Aorta (tissue), 5 donors: ENCODE measurements at places on chromosomes 6 and 20. TPM values are rescaled to one million over a fixed set of nuclear protein-coding genes. Genes with fewer than 3 reads are reported as not detected.
A peak's percentile ranks its signal among the peaks of the same experiment; 100 is the strongest.

DNA sequence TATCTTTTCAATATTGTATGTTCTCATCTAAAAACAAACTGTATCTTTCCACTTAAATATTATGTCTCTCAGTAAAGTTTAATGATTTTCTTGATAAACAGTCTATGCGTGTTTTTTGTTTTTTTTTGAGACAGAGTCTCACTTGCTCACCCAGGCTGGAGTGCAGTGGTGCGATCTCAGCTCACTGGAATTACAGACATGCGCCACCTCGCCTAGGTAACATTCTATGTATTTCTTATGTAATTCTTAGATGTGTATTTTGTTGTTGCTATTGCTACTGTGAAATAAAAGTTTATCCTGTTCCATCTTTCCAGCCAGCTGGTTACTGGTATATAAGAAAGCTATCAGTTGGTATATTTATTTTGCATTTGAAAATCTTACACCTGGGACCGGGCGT, 29.4 kb downstream of the ABHD12 start:
- no peaks in the 10 kb centered on the region for H3K27me3 ChIP-seq
- H3K36me3 ChIP-seq, result no peaks in the 10 kb centered on the region

GRCh38 chr20:63518351-63518861, 2.2 kb upstream of the PPDPF start:
- no peaks in the 10 kb centered on the region for H3K36me3 ChIP-seq
- no peak overlapping the region for H3K4me3 ChIP-seq
- DNase-seq, result no peak
- H3K27me3 ChIP-seq, result no peaks in the 10 kb centered on the region
- no peaks in the 10 kb centered on the region for H3K4me1 ChIP-seq

DNA sequence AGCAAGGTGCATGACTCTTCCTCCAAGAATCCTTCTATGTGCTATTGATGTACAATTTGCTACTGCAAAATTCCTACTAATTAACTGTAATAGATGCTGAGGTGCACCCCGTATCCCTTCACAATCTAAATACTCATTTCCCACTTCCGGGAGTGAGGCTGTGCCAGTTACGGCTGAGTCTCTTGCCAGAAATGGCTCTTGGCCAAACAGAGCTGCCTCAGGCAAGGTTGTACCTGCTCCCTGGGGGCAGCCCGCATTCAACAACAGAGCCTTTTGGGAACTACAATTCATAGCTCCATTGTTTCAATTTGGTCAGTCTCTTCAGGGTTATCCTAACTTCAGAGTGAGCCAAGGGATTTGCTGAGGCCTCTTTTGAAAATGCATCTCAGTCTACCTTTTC, 789.8 kb upstream of the MAP3K7 start:
- no peak for DNase-seq
- H3K4me3 ChIP-seq, result no peak overlapping the region
- no peaks in the 10 kb centered on the region for H3K4me1 ChIP-seq
- H3K27me3 ChIP-seq, result no peaks in the 10 kb centered on the region

- H3K36me3 ChIP-seq, result no peaks in the 10 kb centered on the region
- H3K4me3 ChIP-seq, result no peak overlapping the region
- H3K27ac ChIP-seq, result no peak overlapping the region
- H3K4me1 ChIP-seq, result no peaks in the 10 kb centered on the region
Measured at GRCh38 chr6:122839906-122840305, 50.8 kb downstream of the SMPDL3A start.

DNA sequence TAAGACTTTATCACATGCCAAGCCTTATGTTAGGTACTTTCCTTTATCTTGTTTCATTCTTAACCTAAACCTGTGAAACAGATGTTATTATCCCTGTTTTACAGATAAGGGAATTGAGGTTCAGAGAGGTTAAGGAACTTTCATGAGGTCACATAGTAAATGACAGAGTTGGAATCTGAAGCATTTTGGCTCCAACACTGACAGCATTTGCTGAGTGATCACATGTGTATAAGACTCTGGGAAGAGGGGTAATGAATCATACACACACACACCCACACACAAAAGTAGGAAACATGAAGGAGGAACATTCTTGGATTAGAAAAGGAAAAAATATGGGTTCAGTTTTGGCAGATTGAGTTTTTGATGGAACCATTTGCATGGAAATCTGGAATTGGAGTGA, 212.5 kb downstream of the GJA1 start:
- H3K4me3 ChIP-seq, result no peak overlapping the region
- no peaks in the 10 kb centered on the region for H3K4me1 ChIP-seq
- no peak overlapping the region for H3K27ac ChIP-seq
- H3K36me3 ChIP-seq, result no peaks in the 10 kb centered on the region
- H3K27me3 ChIP-seq, result no peaks in the 10 kb centered on the region

RNF217 gene
- 52.6 TPM for total RNA-seq

- peaks cover 5% of the 10 kb centered on the region for H3K4me1 ChIP-seq
- H3K27ac ChIP-seq, result peak overlapping the region; percentile 67
- H3K4me3 ChIP-seq, result no peak overlapping the region
Measured at GRCh38 chr20:36097337-36098151, 57.0 kb upstream of the EPB41L1 start.

DNA sequence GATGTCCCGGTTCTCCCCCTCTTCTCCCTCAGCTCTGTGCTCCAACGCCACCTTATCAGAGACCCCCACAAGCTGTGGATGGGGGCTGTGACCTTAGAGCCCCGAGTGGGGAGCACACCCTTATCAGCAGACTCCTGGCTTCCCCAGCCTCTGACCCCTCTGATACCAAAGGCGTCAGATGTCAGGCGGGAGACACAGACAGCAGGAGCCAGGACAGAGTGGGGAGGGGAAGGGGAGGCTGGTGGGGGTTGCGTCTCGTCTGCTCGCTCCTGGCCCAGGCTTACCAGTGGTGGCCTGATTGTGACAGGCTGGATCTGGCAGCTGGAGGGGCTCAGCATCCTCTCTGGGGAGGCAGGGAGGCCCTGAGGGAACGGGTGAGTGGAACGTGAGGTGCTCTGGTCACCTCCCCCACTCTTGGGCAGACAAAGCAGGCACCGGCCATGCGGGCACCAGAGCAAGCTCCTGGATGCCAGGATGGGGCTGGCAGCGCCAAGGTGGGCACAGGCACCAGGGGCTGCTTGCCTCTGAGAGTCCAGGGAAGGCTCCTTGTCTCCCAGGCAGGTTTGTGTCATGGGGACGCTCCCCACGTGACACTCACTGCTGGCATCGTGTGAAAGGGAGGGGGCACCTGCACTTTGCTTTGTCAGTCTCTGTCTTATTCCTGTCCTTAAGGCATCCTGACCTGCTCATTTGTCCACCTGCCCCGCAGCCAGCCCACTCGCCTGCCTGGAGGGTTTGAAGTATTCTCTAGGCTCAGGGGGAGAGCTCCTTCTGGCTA, 27.8 kb upstream of the GATA5 start:
- no peaks in the 10 kb centered on the region for H3K36me3 ChIP-seq
- no peaks in the 10 kb centered on the region for H3K4me1 ChIP-seq
- H3K27me3 ChIP-seq, result no peaks in the 10 kb centered on the region
- no peak overlapping the region for H3K27ac ChIP-seq

TMEM200A gene
- 8.9 TPM for total RNA-seq

NINL gene
- 16.7 TPM for total RNA-seq

DNA sequence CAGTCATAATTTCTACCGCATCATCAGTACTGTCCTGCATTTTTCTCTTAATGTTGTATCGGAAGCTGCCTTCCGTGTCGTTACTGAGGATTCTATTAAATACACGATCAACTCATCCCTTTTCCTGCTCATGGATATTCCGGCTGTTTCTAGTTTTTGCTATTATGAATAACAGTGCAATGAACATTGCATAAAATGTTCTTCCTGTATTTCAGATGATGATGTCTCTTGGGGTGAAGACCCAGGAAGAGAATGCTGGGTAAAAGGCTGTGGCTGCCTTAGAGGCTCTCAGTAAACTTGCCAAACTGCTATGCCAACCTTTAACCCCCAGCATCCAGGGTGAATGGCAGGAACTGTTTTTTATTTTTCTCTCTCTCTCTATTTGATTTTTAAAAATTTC, 24.1 kb upstream of the EPB41L1 start:
- no peaks in the 10 kb centered on the region for H3K36me3 ChIP-seq
- DNase-seq, result no peak
- no peak overlapping the region for H3K4me3 ChIP-seq
- no peaks in the 10 kb centered on the region for H3K4me1 ChIP-seq
- H3K27ac ChIP-seq, result no peak overlapping the region
- H3K27me3 ChIP-seq, result no peaks in the 10 kb centered on the region

SLC13A3 gene
- total RNA-seq, result 3.7 TPM

- no peak for DNase-seq
- no peaks in the 10 kb centered on the region for H3K4me1 ChIP-seq
- no peak overlapping the region for H3K4me3 ChIP-seq
- no peaks in the 10 kb centered on the region for H3K27me3 ChIP-seq
- no peak overlapping the region for H3K27ac ChIP-seq
Measured at GRCh38 chr6:69841862-69842261, 24.5 kb upstream of the COL19A1 start.

- no peaks in the 10 kb centered on the region for H3K27me3 ChIP-seq
- no peak overlapping the region for H3K4me3 ChIP-seq
- no peaks in the 10 kb centered on the region for H3K36me3 ChIP-seq
- DNase-seq, result no peak
Measured at GRCh38 chr20:35661053-35661452, 3.6 kb downstream of the CPNE1 start.

ESR1 gene
- 4.1 TPM for total RNA-seq

DNA sequence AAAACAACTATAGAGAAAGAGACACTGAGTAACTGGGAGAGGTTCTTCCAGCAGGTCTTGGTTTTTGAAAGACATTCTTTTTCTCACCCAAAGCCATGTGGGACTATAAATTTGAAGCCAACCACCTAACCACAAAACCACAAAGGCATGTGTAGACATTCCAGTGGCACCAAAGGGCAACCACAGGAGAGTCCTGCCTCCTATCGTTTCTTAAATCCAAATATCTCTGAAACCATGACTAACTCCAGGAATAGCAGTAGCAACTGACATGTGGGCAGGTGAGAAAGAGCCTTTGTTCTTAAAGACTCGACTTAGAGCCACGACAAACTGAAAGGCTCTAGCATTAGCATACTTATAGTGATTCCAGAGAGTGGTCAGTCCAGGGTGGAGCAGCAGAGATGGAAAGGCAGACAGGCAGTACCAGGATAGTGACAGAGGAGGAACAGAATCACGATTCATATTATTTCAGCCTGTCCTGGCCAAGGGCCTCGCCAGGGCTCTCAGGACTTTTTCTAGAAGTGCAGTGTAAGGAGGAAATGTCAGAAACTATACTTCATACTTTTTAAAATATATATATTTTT, 9.4 kb upstream of the COL9A1 start:
- no peaks in the 10 kb centered on the region for H3K4me1 ChIP-seq
- H3K27ac ChIP-seq, result no peak overlapping the region
- H3K27me3 ChIP-seq, result no peaks in the 10 kb centered on the region
- DNase-seq, result no peak

DNA sequence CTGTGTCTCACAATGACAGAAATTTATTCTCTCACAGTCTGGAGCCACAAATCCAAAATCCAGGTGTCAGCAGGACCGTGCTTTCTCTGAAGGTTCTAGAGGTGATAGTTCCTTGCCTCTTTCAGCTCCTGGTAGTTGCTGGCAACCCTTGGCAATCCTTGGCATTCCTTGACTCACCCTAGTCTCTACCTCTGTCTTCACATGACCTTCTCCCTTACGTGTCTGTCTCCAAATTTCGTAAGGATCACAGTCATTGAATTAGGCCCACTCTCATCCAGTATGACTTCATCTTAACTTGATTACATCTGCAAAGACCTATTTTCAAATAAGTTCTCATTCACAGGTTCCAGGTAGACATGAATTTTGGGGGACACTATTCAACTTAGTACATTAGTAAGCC, 143.1 kb downstream of the CEP57L1 start:
- no peaks in the 10 kb centered on the region for H3K27me3 ChIP-seq
- peaks cover 1% of the 10 kb centered on the region for H3K4me1 ChIP-seq
- DNase-seq, result no peak
- H3K36me3 ChIP-seq, result no peaks in the 10 kb centered on the region

GLP1R gene
- not detected for total RNA-seq

DNA sequence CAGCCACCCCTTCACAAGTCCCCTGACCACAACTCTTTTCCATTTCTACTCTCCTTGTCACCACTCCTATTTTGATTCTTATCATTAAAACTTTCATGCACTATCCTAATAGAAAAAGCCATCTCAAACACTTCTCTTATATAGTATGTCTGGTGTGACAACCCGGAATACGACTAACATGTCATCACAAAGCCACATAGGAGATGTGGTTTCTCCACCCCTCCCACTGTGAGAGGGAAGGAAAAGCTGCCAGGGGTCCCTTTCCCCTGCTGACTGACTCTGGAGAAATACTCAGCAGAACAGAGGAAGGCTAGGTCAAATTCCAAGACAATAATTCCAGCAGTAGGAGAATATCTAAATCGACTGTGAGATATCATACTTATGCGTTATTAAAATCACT, 193.0 kb upstream of the KCNK16 start:
- no peak overlapping the region for H3K27ac ChIP-seq
- no peak overlapping the region for H3K4me3 ChIP-seq
- no peak for DNase-seq
- H3K27me3 ChIP-seq, result no peaks in the 10 kb centered on the region
- H3K4me1 ChIP-seq, result no peaks in the 10 kb centered on the region
- no peaks in the 10 kb centered on the region for H3K36me3 ChIP-seq

AIG1 gene
- total RNA-seq, result 37.2 TPM

SMOC2 gene
- total RNA-seq, result 203 TPM

GRCh38 chr6:38233161-38233791, 406.5 kb downstream of the BTBD9 start:
- H3K4me3 ChIP-seq, result no peak overlapping the region
- no peaks in the 10 kb centered on the region for H3K36me3 ChIP-seq
- no peaks in the 10 kb centered on the region for H3K4me1 ChIP-seq
- no peak for DNase-seq
- no peaks in the 10 kb centered on the region for H3K27me3 ChIP-seq

DNA sequence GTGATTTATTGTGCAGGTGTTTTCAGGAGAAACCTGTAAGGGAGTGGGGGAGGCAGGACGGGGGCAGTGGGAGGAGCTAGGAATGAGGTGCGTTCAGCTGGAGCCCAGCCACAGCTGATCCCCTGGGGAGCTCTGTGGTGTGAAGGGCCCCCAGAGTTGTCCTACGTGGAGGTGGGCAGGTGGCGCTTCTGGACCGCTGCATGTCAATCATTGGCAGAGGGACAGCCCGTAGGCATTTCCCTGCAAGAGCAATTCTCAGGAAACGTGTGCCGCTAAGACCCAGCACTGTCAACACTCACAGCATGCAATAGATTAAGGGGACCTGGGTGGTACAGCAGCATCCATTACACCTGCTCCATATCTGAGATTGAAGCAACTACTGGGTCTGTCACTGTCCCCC, 88.0 kb downstream of the PRND start:
- no peaks in the 10 kb centered on the region for H3K36me3 ChIP-seq
- H3K4me1 ChIP-seq, result no peaks in the 10 kb centered on the region
- no peak overlapping the region for H3K4me3 ChIP-seq
- no peak for DNase-seq
- no peaks in the 10 kb centered on the region for H3K27me3 ChIP-seq
